ENCODE measurements at places on chromosomes 5 and 9.

DNA sequence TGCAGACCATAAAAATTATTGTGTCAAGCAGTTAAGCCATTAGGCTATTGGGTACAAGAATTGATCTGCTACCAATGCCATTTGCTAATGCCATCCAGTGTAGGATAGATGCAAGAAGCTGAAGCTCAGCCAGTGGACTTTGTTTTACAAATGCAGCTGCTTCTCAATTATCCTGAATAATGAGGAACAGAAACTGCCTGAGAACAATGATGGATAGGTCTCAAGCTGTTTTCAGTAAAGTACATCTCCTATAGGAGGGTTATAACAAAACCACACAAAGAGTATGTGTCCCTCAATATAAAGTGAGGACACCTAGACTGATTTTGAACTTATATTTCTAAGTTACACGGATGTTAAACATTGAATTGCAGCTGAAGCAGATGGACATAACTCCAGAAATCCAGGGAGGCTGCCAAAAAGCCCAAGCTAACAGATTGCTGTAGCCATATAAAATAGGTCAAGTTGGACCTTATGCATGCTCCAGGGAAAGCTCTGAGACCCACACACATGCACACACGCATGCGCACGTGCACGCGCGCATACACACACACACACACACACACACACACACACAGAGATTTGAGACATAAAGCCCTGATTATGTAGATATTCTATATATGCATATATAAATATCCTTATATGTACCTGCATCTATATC, 482.7 kb upstream of the CD180 start:
- DNase-seq: no peak

- DNase-seq: no peak
These were observed 158.0 kb upstream of the RETREG1 start for GRCh38 chr5:16774806-16775205.

- DNase-seq: no peak
These were observed 194.4 kb upstream of the CDKN2B start for GRCh38 chr9:22203371-22204138.

GRCh38 chr5:172149073-172149472, 39.0 kb downstream of the STK10 start:
- no peak for DNase-seq

- DNase-seq: no peak
These were observed 143.0 kb upstream of the RPS23 start for GRCh38 chr5:82421119-82421518.

DNA sequence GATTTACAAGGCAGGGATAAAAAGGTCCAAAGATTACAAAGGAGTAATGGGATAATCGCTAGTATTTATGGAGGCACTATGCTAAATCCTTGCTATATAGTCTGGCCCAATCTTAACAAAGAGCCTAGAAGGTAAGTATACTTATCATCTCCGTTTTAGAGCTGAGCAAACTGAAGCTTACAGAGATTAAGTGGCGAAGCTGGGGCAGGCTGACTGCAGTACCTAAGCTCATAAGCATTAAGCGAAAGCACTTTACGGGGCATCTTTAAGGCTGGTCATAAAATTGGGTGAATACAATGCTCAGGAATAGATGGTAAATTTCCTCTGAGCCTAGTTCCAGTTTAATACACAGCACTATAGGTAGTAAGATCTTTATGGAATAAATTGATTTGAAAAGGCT, 30.0 kb upstream of the ZNF366 start:
- no peak for DNase-seq

DNA sequence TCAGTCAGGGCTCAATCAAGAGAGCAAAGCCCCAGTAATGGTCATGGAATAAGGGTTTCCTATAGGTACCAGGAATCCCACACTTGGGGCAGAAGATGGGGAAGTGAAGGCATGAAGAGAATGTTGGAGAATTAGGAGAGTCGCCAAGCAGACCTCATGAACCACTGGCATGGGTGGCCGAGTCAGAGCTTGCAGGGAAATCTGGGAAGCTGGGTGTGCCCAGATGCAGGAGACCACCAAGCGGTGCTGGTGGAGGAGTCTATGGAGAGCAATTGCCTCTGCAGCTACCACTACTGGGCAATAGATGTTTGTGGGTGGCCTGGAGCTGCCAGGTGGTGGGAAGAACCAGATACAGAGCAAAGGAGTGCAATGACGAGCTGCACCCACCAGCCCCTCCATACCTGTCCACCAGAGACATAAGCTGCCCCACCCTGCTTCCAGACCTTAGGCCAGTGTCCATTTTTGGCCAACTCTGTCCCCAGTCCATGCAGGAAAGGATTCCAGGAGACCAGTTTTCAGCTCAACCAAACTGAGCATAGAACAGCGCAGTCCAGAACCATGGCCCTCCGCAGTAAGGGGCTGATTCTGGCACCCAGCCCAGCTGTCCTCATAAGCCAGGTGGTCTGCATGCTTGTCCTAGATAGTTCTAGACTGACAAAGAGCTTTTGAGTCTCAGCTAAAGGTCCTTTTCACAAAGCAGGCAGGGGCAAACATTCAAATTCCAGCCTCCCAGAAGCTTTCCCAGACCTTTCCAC, 323.9 kb downstream of the GADD45G start:
- DNase-seq: no peak

DNA sequence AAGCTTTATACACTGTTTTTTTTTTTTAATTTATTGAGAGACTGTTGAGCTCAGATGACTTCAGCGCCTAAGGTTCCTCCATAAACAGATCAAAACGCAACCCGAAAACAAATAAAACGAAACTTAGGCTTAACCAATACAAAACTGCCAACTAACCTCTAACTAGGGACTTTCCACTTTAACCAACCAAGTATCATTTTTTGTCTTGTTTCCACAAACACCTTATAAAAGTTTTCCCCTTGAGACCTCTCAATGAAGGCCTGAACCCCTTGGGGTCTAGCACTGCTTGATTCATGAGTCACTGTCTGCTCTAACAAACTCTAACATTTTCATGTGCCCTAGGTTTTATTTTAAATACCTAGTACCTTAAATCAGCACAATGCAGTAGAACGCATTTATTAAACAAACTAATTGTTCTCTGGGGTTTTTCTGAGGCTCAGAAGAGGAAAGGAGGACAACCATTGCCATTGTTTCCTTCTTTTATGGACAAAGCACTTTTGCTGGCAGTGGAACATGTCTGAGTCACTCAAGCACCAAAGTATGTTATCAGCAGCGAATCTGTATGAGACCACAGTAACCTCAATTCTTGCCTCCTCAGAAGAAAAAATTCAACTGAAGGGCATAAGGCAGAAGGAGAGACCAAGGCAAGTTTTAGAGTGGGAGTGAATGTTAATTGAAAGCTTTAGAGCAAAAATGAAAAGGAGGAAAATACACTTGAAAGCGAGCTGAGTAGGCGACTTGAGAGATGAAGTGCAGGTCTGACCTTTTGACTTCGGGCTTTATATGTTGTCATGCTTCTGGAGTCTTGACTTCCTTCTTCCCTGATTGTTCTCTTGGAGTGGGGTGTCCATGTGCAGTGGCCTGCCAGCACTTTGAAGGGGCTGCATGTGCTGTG, 97.7 kb upstream of the HCN1 start:
- DNase-seq: no peak

DNA sequence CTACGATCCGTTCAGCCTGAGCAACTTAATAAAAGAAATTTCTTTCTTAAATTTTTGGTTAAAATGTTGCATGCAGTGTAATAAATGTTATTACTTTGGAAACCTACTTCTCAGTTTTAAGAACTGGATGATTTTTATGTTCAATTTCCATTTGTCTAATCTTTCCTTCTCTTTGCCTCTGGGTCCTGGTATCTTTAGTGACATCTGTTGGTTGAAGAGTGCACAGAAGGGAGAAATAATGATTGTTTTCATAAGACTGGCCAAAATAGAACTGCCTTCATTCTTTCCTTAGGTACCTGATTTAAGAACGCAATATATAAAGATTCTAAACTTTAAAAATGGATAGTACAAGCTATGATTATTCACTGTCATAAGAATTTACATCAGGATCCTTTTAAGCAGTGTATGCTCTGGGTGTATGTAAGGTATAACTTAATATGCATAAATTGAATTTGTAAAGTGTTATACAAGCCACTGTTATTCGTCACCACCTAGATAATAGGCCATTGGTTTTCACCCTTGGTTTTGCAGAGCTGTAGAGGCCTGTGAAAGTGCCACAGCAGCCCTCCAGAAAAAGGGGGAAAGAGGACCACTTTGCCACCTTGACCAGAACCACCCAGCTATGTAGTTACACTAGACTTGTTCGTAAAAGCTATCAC, 82.8 kb upstream of the TLX3 start:
- DNase-seq: no peak

- no peak for DNase-seq
These were observed 231.2 kb downstream of the ARRDC3 start for GRCh38 chr5:91151947-91152346.

- no peak for DNase-seq
These were observed 40.9 kb upstream of the TNC start for GRCh38 chr9:115158661-115159481.

- no peak for DNase-seq
These were observed 439.9 kb downstream of the BRINP1 start for GRCh38 chr9:118929287-118929686.

- DNase-seq: no peak
These were observed 391.5 kb downstream of the CCDC171 start for GRCh38 chr9:15944341-15944740.

GRCh38 chr5:165296401-165297130, 1791.1 kb downstream of the MAT2B start:
- DNase-seq: no peak

- no peak for DNase-seq
These were observed 255.2 kb downstream of the TMEM167A start for GRCh38 chr5:82821846-82822633.

DNA sequence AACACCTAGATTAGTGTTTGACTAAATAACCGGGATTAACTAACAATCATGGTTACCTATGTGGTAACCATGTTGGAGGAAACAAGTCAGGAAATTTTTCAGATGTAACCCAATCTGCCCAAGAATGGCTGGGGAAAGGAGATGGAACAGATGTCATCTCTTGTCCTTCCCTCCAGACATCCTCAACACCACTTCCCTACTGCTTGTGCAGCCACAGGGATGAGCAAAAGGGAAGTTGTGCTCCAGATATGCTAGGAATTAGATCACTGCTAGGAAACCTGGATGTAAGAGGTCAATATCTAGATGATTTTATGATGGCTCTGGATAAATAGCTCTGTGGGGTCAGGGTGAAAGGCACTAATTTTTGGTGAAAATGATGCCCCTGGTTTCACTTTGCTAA, 61.3 kb upstream of the ELL2 start:
- DNase-seq: no peak

GRCh38 chr9:124613849-124614248, 106.7 kb upstream of the NR5A1 start:
- no peak for DNase-seq

DNA sequence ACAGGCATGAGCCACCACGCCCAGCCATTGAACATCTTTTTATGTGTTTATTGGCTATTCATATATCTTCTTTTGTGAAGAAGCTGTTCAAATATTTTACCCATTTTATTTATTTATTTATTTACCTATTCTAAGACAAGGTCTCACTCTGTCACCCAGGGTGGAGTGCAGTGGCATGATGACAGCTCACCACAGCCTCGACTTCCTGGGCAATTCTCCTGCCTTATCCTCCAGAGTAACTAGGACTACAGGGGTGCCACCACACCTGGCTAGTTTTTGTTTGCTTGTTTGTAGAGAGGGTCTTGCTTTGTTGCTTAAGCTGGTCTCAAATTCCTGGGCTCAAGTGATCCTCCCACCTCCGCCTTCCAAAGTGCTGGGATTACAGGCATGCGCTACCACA, 33.5 kb downstream of the NAIF1 start:
- DNase-seq: no peak

- DNase-seq: no peak
These were observed 78.1 kb downstream of the ADAMTS2 start for GRCh38 chr5:179267071-179267670.

GRCh38 chr9:33408087-33408486, 5.7 kb upstream of the AQP7 start:
- no peak for DNase-seq

DNA sequence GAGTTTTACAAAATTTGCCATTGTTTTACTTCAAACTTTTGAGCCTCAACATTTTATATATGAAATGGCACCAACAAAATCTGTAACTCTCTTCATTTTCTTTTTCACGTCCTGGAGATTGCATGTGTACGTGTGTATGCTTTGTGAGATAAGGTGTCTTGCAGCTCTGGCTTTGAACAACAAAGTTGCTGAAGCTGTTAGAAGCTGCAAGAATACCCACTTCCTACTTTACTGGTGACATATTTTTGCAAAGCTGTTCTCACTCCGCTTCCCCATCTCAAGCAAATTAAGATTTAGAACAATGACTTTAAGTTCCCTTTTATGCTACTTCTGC, 41.8 kb downstream of the FYB1 start:
- no peak for DNase-seq

- DNase-seq: no peak
These were observed 2.7 kb upstream of the CNOT6 start for GRCh38 chr5:180491496-180491895.

DNA sequence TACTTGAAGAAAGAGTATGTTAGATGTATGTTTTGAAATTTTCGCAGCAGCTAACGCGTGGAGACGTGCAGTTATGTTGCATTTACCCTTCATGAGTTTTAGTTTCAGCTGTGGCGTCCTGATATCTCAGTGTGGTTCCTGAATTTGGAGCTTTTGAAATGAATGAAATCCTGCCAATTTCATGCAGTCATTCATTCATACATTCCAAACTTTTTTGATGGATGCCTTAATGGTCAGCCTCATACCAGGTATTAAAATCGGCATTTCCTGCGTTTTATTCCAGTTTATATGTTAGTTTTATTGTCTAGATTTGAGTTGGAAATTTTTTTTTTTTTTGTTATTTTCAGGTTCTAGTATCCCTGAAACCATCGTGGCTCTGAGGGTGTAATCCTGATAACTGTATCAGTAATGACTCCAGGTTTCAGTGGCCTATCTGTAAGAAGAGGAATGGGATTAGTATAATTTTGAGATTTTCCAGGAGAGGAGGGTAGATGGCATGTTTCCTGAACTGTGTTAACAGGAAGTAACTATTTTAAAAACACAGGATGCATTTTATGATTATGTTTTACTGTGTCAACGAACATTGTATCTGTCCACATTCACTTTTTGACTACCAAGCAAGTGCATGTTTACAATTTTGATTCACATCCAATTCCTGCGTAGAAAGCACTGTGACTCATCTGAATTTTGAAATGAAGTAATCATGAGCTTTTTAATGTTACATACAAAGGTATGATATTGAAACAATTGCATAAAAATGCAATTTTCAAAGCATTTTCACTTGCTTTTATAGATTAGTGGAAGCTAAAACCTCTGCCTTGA, 1.0 kb downstream of the FOCAD start:
- no peak for DNase-seq

- DNase-seq: no peak
These were observed 4.2 kb downstream of the DAB2 start for GRCh38 chr5:39420482-39421145.

GRCh38 chr5:55410845-55411244, 103.1 kb downstream of the MTREX start:
- DNase-seq: no peak

- no peak for DNase-seq
These were observed 36.3 kb downstream of the ERGIC1 start for GRCh38 chr5:172870291-172870714.

DNA sequence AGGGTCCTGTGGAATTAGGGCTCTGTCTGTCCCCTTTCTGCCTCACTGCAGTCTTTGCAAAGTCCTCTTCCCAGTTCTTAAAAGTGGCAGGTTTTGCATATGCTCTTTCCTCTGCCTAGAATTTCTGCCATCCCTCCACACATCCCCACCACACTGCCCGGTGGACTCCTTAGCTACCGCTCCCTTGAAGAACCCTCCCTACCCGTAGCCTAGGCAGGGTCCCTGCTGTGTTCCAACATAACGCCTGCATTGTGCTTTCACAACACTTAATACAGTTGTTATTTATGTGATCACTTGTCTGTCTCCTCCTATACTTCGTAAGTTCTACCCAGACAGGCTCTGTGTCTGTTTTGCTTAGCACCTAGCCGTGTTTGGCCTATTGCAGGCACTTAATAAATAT, 142.5 kb upstream of the DMRT1 start:
- no peak for DNase-seq

Data from stimulated activated CD4-positive, alpha-beta T cell treated with anti-CD3 and anti-CD28 coated beads, Interleukin-4, amount 100 ng/mL, for 24 hours (primary cell).